ENCODE measurements at places on chromosomes 6 and 20.

DNA sequence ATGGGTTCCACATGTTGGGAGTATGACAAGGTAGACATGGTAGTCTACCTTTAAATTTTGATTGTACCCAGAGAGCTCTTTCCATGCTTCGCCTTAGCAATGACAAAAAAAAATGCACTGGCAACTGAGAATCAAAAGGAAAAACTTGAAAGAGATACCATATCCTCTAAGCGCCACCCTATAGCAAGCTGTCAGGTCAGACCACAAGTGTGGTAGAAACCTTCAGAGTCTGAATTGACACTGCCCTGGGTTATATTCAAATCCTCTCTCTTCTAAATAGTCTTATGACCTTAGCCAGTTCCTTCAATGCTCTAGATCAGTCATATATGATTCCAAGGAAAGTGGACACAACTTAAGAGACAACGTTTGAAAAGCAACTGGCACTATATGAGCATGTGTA is 45.6 kb upstream of the SMLR1 start:
- no peak for DNase-seq

DNA sequence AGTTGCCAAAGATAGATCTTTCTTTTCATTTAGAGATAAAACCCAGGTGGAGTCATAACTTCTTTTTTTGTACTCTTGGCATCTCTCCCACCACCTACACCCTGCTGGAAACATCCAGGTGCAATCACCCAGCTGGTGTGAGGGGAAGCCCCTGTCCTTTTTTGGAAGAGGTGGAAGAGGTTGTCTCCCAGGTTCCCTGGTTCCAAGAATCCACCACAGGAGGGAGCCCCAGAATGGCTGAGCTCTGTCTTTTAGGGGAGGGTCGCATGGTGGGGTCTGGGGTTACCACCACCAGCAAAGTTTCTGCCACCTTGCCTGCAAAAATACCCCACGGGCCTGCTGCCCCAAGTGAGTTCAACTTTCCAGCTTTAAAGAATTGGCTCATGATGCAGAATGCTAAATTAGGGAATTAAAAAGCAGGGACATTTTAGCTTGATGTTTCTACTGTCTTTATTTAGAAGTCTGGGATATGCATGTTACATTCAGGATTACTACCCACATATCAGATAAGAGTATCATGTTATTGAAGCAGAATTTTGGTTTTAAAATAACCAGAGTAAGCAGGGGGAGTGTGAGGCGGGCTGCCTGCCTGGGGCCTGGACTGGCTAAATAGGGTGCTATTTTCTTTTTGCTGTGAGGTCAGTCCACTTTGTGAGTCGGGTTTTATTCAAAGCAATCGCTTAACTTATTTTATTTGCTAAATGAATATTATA is 11.0 kb downstream of the SMOC2 start:
- no peak for DNase-seq

DNA sequence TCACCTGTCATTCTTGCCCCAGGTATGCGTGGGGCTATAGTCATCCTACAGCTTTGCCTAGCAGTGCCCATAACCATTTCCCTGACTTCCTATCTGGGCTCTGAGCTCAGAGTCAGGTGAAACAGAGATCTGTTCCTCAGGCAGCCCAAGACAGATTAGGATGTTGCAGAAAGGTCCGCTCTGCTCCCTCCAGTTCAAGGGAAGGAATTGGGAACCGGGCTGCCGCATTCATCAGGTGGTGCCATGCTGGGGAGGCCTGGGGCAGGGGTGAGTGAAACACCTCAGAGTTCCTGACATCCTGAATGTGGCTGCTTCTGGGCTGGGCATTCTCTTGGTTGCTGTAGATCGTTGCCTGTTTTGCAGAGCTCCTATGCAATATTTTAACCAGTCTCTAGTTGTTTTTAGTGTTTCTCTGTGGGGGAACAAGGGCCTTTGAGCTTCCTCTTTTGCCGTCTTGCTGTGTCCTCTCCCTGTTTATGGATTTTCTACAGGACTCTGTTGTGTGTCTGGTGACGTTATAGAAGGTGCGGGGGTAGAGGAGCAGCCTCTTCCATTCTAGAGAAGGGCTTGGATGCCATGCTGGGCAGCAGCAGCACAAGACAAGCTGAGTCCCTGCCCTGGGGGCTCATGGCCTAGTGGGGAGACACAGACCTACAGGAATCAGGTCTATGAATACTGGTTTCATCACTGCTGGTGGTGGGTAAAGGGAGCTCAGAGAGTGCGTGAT is 9.2 kb downstream of the ENTPD6 start:
- no peak for DNase-seq

DNA sequence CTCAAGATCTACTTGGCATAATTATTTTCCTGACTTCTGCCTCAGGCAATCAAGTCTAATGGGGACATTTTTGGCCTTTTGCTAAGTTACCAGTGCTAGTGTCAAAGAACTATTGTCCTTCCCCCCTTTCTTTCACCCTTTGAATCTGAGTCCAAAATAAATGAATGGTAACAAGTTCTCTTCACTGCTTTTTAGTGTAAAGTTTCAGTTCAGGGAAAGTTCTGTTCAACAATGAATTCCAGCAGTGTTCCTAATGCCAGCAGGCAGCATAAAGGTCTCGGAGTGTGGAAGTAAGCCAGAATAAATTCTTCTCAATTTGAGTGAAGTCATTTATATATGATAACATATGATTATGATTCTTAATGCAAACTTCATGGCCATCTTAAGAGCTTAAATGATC is 20.8 kb upstream of the TSPYL1 start:
- no peak for DNase-seq
